Sigmoid colon (tissue), 7 donors: ENCODE measurements at places on chromosomes 2 and 18. TPM values are rescaled to one million over a fixed set of nuclear protein-coding genes. Genes with fewer than 3 reads are reported as not detected.

DNA sequence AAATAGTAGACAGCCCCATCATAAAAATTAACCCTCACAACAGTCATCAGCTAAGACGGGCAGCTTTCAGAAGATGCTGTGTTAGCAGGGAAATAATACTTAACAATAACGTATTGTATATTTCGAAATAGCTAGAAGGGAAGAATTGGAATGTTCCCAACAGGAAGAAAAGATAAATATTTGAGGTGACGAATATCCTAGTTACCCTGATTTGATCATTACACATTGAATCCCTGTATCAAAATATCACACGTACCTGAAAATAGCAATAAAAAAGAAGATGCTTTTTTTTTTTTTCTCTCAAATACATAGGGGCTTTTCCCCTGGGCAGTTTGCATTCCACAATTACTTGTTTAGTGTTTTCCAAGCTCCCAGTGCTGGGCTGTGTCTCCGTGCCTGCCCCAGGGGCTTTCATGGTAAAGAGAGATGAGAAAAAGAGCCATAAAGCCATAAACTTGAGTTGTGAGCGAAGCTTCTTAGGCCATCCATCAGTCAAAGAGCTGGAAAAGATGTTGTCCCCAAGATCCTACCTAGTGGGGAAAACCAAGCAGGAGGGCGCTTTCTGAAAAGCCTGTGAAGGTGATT is 183.0 kb upstream of the REV1 start:
- no peak for DNase-seq

- no peak for DNase-seq
Observed at GRCh38 chr18:63564021-63564420, 21.9 kb downstream of the SERPINB12 start.

GRCh38 chr18:48390641-48391040 is 18.5 kb downstream of the ZBTB7C start:
- no peak for DNase-seq

Gene ANKRD29
- 31.0 TPM for total RNA-seq

DNA sequence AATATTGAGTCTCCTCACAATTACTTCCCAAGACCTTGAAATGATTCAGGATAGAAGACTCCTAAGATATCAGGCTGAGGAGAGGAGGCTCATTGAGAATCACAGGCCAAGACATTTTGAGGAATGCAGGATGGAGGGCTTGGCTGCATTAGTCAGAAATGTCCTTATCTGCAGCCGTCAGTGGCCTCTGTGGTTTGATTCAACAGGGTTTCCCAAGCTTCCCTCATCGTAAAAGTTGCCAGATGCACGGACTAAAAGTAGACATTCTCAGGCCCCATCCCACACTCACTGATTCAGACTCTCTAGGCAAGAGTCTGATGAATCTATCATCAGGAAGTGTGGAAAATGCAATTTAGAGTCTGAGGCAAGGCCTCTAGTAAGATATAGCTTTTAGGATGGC is 34.0 kb upstream of the TMEM178A start:
- no peak for DNase-seq
